ENCODE measurements at places on chromosomes 11 and 22.

GRCh38 chr11:128614026-128614425, 26.7 kb upstream of the ETS1 start:
- no peak for DNase-seq

GRCh38 chr11:68053117-68053516, 14.3 kb downstream of the TCIRG1 start:
- no peak for DNase-seq

DNA sequence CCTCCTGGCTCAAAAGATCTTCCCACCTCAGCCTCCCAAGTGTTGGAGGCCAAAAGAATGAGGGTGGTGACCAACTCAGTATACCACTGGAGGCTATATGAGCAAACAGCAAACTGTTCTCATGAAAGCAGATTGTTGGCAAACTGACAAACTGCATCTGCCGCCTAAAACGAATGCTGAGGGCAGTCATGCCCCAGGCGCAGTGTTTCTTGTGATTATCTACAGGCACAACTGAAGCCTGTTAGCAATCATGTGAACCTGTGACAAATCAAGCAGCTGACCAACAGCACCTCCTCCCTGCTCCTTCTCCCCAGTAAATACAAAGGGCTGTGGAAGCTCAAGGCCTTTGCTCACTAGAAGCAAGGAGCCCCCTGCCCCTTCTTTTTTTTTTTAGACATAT, 47.8 kb downstream of the BTBD10 start:
- no peak for DNase-seq

DNA sequence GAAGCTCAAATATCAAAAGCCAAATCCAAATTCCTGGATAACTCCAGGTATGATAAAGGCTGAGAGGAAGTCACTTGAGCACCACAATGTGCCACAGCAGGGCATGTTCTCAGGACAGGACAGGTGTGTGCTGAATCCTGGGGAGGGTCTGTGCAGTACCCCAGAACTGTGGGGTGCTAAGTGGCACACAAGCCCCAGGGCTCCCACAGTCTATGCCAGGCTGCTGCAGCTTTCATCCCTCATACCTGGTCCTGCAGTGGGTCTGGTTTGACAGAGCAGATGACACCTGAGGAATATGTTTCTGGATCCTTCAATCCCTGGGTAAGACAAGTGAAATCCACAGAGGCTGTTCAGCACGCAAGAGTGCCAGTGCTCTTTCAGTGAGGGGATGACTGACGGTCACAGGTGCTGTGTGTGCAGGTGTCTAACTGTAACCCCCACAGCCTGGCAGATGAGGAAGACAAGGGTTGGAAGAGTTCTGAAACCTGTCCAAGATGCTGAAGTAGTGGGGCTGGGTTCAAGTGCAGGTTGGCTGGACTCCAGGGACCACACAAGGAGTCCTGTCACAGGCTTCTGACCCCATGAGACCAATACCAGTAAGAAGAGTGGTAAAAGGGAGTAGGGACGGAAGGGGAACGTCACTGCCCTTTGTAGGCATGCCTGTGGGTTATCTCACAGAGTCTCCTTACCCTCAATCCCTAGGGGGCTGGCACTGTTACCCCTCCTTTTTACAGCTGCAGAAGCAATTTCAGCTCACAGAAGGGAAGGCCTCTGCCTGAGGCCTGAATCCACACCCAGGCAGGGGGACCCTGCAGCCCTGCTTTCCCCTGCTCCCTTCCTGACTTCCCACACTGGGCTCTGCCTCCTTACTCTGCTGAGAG, 14.1 kb downstream of the SERPIND1 start:
- no peak for DNase-seq

DNA sequence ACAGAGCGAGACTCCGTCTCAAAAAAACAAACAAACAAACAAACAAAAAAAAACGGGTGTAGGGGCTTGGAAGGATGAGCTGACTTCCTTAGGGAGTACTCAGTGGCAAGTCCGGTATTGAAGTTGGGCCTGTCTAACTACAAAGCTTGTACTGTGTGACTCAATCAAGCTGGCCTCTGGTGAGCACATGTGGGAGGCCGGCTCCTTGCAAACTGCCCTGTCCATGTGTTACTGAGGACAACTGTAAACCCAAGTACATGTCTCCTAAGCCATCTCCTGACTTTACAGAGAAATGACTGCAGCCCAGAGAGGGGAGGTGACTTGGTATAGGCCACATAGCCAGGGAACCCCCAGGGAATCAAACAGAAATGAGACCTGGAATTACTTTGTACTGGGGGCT, 11.6 kb downstream of the RIBC2 start:
- DNase-seq, result no peak

DNA sequence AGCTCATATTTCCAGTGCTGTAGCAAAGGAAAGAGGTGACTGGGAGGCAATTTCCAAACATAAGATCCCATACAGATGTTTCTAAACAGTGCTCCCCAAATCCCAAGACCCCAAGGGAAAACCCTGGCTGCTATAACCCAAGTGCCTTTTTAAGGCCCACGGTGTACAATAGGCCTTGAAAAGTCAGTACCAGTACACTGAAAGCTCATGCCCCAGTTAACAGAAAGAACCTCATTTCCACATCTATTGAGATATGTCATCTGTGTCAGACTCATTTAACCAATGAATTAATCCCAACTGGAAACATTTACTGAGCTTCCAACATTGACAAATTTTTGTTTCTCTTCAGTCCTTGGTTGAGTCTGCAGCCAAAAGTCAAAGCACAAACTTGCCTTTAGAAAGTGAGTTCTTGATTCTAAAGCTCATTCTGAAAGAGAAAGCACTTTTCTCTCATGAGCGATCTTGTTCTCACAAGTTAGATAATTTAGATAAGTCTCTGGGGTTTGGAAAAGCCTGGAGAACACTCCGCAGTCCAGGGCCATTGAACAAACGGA, 239.8 kb upstream of the ARHGAP20 start:
- DNase-seq, result no peak

DNA sequence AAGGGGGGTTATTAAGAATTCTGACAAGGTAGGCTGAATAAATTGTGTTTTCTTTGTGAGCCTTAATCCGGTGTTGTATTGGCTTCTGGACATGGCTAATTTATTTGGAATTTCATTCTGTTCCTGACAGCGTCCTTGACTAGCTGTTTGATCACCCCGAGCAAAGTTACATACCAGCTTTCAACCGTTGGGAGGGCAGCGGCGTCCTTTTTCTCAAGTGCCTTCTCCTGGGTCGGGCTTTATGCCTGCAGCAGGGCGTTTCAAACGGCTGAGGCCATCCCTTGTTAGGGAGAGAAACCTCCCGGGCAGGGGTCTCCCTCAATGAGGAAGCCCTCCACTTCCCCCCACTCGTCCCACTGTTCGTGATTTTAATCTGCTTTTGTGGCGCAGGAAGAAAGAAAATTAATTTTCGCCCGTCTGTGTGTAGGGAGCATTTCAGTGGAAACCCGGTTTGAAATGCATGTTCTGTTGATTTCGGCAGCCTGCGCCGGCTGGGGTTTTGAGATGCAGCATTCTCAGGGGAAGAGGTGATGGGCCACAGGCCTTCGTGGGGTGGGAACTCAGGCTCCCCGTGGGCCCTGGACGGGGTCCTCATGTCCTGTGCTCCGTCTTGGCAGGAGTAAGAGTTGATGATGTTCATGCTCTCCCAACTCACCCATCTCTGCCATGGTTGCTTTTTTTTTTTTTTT, 2.9 kb upstream of the SMIM38 start:
- DNase-seq, result no peak

- peak; percentile 90 for DNase-seq
Measured at GRCh38 chr11:47724041-47724729, 9.0 kb upstream of the AGBL2 start.

GRCh38 chr11:121575963-121576290, 123.2 kb upstream of the SORL1-AS1 start:
- DNase-seq, result no peak

- DNase-seq, result no peak
Measured at GRCh38 chr11:971092-971690, 45.5 kb downstream of the AP2A2 start.

GRCh38 chr11:41245184-41245583, 214.3 kb downstream of the LRRC4C start:
- DNase-seq, result no peak

- DNase-seq, result no peak
Measured at GRCh38 chr11:44986315-44986714, 35.6 kb upstream of the TP53I11 start.

DNA sequence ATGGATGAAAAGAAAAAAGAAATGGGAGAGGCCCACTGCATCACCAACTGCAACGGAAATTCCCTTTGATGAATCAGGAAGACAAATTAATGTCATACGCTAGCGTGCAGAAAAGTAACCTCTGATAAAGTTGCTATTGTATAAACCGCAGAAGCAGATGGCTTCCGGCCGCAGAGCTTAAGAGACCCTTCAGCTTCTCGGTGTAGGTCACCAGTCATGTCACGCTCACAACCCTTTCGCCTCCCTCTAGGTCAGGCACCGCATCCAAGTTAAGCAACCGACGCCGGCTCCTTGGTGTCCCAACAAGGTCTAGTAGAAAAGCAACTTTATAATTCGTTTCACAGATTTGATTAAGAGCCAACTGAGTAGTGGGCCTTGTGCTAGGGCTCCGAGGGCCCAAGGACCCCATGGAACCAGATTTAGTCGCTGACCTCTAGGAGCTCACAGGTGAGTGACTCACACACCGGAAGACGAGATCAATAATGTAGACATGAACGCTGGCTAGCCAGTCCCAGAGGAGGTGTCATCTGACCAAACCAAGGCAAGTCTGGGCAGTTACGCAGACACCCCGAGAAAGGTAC, 1.2 kb upstream of the ZFP91 start:
- peak; percentile 97 for DNase-seq

GRCh38 chr11:31419138-31419537, 49.5 kb downstream of the DNAJC24 start:
- no peak for DNase-seq

DNA sequence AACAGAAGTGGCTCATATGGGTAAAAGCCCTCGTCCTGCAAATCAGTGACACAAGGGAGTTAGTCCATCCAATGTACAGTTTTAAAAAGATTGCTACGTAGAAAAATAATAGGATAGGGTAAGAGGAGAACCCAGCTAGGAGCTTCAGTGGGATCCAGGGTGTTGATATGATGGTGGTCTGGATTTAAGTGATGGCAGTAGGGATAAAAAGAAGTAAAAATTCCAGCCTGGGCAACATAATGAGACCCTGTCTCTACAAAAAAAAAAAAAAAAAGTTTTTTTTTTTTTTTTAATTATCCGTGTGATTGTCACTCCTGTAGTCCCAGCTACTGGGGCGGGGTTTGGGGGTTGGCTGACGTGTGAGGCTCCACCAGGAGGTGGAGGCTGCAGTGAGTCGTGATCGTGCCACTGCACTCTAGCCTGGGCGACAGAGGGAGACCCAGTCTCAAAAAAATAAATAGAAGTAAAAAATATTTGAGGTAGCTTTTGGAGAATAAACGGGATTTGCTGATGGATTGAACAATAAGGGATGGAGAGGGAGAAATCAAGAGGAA, 7.0 kb upstream of the L3MBTL2 start:
- no peak for DNase-seq

DNA sequence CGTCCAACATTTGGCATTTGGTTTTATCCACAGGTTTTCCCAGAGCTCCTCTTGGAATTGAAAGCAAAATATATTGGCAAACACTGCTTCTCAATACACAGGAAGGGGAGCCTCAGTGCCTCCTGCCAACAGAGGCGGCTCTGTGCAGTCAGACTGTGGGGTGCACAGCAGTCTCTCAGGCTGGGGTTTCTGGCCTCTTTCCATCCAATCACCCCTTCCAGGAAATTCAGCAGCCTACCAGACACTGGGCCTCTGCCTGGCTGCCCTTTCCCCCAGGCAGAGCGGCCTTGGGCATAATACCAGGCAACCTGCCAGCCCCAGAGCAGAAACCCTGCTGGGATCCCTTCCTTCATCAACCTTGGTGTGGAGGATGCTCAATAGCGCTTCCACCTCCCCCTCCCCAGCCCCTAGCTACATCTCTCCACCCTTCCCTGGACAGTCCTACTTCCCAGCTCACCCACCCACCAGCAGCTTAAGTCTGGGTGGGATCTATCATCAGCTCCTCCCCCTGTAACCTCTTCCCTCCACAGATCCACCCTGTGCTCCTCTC, 17.8 kb upstream of the RAPSN start:
- DNase-seq, result no peak

- DNase-seq, result no peak
Measured at GRCh38 chr22:37906364-37907008, 389 bp downstream of the MICALL1 start.
